NCI-H2171 (cell line): ENCODE measurements at places on chromosomes 4 and X.

- DNase-seq = no peak
These were observed 160.8 kb downstream of the MGST2 start for GRCh38 chr4:139826426-139826825.

DNA sequence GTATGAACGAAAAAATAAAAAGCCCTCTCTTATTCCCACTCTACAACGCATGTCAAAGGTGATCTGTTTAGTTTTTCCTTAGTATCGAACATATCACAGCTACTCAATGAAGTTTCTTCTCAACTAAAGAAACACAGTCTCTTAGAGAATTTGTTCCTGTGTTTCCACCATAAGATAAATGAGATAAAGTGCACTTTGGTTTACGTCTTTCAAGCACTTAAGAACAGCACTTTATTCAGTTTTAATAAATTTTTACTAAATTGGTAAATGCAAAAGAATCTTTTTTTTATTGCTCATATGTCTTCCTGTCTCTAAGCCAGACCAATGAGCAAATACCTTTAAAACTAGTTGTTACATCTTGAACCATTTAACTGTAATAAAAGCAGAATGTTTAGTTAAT lies 259.8 kb downstream of the CHIC1 start:
- no peak for DNase-seq

DNA sequence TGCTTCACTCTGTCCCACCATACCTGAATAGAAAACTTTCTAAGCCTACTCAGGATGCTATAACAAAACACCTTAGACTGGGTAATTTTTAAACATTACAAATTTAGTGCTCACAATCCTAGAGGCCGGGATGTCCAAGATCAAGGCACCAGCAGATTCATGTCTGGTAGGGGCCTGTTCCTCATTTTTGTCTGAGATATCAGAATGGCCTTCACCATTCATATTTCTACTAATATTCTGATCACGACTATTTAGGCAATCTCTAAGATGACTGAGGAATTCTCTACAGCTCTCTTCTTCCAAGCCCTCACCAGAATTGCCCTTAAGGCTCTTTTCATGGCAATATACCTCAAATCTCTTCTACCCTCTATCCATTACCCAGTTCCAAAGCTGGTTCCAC lies 77.4 kb upstream of the NRK start:
- no peak for DNase-seq

- DNase-seq = no peak
These were observed 43.1 kb upstream of the CYP2U1 start for GRCh38 chr4:107888237-107888636.

- no peak for DNase-seq
These were observed 128.2 kb downstream of the CPEB2 start for GRCh38 chr4:15130441-15130840.

DNA sequence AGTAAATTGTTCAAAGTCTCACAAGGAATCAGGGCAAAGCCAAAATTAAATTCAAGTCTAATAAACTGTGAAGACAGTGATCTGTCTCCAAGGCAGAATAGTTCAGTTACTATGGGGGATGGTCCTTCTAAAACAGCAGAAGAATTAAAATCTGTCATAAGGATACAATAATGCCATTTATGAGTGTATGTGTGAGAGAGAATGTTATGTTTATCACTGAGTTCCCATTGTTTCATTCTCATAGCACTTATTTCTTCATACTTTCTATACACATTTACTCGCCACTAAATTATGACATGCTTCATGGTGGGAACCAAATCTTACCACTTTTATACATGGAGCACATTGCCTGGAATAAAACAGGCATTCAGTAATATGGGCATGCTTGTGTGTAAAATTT lies 102.5 kb downstream of the AMMECR1 start:
- no peak for DNase-seq

GRCh38 chr4:92270908-92271307 lies 32.9 kb upstream of the GRID2 start:
- DNase-seq = no peak

- peak; percentile 0 for DNase-seq
These were observed 237.8 kb upstream of the ADGRL3 start for GRCh38 chr4:60962286-60962685.

- no peak for DNase-seq
These were observed 487.0 kb downstream of the TRAM1L1 start for GRCh38 chr4:116598155-116598979.

- DNase-seq = no peak
These were observed 11.3 kb downstream of the RGS12 start for GRCh38 chr4:3303923-3304710.

DNA sequence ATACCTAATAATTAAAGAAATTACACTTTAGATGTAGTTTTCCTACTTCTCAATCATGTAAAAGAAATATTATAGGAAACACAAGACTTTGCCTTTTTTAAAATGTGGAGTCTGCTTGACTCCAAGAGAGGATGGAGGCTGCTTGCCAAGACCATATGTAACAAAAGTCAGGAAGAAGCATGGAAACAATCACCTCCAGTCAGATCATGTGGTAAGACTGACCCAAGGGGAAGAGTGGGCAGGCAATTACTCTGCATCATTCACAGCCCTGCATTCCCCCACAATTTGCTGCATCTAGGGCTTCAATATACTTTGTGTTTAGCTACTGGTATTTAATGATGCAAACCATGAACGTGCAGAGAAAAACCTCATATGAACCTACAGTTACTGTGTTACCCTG lies 78.0 kb upstream of the RXFP1 start:
- DNase-seq = no peak

DNA sequence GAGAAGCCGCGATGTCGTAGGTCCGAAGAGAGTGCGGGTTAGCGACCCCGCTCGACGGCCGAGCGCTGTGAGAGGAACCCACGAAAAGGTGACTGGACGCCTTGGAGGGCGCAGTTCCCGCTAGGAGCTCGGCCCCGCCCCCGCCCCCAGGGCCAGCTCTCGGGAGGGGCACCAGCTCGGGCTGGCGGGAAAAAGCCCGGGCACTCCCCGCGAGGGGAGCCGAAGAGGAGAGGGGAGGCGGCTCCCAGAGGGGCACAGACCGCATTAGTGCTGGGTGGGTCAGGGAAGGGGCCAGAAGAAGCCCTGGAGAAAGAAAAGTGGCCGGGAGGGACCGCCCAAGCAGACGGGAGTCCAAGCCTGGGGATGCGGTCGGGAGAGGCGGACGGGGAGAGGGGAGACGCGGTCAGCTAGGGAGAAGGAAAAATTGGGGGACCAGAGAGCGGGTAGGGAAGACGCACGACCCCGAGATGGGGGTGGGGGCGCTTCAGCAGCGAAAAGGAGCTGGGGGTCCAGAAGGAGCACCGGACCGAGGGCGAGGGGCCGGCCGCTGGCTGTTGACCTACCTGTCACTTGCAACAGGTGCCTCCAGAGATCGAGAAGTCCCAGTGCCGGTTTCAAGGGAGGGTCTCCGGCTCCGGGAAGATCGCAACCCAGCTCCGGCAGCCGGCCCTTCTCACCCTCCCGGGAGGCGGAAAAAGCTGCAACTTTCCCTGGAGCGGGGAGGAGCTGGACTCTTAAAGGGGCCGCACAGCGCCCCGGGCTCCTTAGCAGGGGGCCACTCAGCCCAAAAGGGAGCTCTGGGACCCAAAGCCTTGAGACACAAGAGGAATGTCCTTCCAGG lies at the start of gene SYTL4:
Gene SYTL4, minus strand, starts transcription at position 681 of the 841 bp plus-strand sequence. CDS start 30,084 bp downstream, outside the sequence.
- no peak for DNase-seq

GRCh38 chr4:85165808-85166207 lies 199.3 kb upstream of the WDFY3 start:
- no peak for DNase-seq

DNA sequence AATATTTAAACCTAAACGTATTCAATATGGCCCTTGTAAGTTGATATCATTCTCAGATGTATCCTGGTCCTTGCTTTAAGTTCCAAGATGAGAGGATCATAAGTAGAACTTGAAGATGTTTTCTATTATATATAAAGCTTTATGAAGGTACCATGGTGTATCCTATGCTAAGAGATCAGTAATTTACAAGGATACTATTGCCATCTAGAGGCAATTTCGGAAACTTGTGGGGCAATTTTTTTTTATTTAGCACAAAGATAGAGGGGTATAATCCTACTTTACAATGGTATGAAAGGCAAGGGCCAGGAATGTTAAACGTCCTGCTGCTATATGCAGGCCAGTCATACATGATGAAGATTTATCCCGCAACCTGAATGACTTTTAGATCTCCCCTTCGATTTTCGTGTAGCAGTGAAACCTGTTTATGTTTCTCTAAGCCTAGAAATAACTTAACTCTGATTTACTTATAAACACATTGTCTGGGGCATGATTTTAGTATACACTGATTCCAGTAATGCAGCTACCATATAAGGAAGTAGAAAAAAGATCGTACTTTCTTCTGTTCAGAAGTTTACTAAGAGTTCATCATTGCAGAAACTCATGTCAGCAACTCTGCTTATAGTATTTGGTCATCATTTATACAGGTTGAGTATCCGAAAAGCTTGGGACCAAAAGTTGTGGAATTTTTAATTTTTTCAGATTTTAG lies 2.6 kb downstream of the SLC25A31 start:
- DNase-seq = peak; percentile 1

DNA sequence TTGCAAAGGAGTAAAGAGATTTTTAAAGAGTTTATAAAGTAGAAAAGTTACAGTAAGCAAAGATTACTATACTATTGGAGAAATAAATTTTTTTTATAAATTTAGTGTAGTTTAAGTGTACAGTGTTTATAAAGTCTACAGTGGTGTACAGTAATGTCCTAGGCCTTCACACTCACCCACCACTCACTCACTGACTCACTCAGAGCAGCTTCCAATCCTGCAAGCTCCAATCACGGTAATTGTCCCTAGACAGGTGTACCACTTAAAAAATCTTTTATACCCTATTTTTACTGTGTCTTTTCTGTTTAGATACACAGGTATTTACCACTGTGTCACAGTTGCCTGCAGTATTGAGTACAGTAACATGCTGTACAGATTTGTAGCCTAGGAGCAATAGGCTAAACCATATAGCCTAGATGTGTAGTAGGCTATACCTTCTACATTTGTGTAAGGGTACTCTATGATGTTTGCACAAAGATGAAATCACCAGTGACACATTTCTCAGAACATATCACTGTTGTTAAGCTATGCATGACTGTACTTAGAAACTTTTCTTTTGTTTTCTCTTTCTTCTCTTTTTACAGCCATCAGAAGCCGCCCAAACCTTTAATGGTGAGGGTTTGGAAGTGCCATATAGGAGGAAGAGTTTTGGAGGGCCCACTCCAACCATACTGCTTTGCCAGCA lies 11.8 kb upstream of the SH3RF1 start:
- no peak for DNase-seq

GRCh38 chrX:119512146-119512800 lies 44.0 kb downstream of the SLC25A5 start:
- DNase-seq = peak; percentile 9

DNA sequence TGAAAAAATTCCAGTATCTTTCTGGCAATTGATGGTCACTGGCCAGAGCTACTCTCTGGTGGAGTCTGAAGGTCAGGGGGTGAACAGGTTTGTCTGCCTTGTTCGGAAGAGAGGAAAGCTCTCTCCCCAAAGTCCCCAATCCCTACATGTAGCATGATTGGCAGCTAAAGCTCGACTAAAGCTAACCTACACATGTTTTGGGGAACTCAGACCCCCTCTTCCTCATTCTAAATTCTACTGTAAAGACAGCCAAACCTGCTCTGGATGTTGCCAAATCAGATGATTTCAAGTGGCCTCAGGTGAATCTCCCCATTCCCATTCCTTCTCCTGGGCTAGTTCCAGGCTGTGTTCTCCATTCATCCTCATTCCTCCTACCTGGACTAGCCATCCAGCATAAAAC lies 84.1 kb downstream of the MSN start:
- no peak for DNase-seq

GRCh38 chr4:38313999-38314561 lies 349.9 kb upstream of the KLF3 start:
- DNase-seq = no peak

- DNase-seq = no peak
These were observed 139.9 kb downstream of the FRMPD4 start for GRCh38 chrX:12278151-12278550.

DNA sequence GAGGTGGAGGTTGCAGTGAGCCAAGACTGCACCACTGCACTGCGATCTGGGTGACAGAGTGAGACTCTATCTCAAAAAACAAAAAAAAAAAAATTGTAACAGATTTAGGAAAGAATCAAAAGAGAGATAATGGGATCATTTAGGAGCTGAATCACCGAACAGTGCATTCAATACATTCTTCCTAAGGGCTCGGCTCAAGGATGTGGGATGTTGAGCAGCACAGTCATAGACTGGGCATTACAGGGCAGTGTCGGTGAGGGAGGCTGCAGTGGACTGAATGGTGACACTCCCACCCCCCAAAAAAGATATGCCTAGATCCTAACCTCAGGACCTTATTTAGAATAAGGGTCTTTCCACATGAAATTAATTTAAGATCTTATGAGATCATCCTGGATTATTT lies 70.0 kb downstream of the EVC2 start:
- DNase-seq = no peak

GRCh38 chr4:93461541-93461940 lies 367.0 kb upstream of the ATOH1 start:
- DNase-seq = no peak

- DNase-seq = no peak
These were observed 310.5 kb upstream of the DDX53 start for GRCh38 chrX:22689290-22689689.

GRCh38 chr4:177320721-177321120 lies 11.0 kb downstream of the NEIL3 start:
- DNase-seq = no peak

- DNase-seq = no peak
These were observed 37.7 kb upstream of the VMA21 start for GRCh38 chrX:151359341-151359740.

DNA sequence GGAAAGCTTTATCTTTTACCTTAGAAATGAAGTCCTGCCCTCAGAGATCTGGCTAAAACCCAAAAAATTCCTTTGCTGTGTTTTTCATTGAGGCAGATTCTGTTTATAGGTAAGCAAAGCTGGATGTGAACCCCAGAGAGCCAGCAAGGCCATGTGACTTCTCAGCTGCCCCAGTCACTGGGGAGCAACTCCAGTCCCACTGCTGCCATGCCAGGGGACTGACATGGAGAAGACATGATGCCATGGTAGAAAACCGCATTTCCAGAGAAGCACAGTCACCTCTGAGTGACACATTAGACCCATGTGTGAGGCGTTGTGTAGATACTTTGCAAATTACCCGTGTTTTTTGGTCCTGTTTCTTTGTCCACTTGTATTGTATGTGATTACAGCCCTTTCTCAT lies 45.4 kb downstream of the PTTG2 start:
- no peak for DNase-seq

DNA sequence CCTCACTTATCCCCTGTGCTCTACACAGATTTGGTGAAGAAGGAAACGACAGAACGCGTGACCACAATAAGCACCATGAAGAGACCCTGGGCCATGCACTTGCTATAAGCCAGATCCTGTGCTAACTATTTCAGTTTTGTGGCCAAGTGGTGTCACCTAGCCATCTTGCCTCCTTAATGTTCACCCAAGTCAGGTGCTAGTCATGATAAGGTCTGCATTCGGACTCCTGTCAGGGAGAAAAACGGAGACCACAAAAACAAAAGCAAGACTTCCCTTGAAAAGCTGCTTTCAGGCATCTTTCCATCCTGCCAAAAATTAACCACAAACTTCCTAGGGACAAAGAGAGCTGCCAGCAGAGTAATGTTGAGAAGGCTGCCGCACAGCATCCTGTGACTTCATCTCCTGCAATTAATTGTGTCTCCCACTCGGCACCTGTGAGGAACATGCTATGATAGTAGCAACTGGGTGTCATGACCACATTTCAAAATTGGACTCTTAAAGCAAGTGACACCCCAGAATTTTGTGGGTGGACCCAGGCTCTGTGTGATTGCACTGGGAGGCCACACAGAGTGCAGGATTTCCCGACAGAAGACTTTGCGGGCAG lies 8.8 kb upstream of the IDS start:
- no peak for DNase-seq

GRCh38 chr4:138666366-138666765 lies 349.2 kb upstream of the NOCT start:
- DNase-seq = no peak
